ENCODE measurements at places on chromosomes 6 and 20. TPM values are rescaled to one million over a fixed set of nuclear protein-coding genes. Genes with fewer than 3 reads are reported as not detected.

- DNase-seq = no peak
These were observed 80.6 kb upstream of the PAK5 start for GRCh38 chr20:9919271-9920014.

GRCh38 chr20:18397030-18397429 lies 69.8 kb downstream of the DZANK1 start:
- no peak for DNase-seq

DNA sequence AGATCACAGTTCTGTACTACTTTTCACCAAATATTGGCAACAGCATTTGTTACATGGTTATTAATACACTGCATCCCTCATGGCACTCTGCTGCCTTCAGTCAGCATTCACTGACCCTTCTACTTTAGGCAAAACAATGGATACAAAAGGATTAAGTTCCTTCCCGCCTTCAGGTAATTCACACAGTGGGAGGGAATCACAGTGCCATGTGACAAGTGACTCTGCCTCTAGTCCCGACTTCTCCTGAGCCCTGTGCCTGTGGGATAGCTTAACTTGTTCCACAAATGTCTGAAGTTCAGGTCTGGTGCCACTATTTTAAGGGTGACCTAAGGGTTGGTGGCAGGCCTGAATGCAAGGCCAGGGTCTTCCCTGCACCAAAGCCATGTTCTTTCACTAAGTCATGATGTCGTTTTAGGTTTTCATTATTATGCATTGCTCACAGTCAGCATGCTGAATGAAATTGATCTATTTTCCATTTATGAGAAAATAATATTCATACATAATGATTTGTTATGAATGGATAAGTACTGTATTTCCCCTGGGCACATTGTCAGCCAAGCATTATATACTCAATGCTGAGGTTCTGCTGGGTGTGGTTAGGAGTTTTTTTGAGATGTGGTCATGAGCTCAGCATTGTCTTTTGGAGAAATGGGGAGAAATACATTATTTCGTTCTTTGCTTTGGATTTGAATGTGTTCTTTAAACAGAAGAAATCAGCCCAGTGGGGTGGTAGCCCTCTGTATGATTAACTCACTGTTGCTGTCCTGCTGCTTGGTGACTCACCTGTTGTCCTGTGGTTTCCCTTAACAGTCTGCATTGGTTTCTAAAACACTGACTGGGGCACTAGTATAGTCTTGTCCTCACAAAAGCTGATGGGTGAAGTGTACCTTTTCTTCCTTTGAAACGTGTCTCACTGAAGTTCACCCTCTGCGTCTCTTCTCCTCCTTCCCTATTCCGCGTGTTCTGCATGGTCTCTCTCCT lies 66.4 kb downstream of the AFDN start:
- DNase-seq = no peak

DNA sequence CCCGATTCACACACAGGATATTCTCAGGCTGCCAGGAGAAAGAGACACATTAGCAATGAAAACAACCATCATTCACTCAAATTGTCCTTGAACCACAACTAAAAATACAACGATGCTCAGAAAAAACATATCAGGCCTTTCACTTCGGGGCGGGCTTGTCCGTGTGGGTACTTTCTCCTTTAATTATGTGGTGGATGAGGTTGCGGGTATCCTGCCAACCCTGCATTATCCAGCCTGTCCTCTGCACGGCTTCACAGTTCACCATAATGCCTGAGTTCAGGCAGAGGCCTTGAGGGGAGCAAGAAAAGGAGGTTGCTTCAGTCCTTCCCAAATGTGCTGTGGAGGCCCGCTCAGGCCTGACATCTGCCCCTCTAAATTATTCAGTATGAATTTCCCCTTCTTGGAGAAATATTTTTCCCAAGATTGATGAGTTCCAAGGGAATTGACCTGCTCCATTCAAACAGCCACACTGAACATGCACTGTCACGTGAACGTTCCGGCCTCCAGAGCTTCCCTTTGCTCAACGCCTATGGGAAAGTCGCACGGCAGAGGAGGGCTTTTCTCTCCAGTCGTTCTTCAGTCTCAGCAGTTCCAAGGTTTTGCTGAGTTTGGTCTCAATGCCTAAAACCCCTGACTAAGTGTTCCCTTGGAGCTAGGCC lies 70.3 kb downstream of the MYLK4 start:
- no peak for DNase-seq

- DNase-seq = peak; percentile 68
These were observed 5.8 kb downstream of the DDR1 start for GRCh38 chr6:30889921-30890645.

GRCh38 chr6:111068109-111068865 lies 19.0 kb upstream of the SLC16A10 start:
- DNase-seq = no peak

DNA sequence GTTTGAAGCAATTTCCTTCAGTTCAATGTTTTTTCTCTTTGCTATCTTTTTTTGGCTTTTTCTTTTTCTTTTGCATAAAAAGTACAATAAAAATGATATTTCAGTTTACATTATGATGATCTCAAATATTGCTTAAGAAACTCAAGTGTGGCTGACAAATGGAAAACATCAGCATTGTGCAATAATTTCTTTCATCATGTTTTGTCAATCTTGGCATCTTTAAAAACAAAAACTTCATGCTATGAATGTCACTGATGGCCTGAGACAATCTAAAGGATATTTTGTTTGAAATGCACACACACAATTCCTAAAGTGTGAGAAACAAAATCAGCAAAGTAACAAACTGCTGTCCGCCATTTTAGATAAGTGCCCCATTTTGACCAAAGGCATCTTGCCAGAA lies 13.9 kb upstream of the MTCL3 start:
- DNase-seq = no peak

DNA sequence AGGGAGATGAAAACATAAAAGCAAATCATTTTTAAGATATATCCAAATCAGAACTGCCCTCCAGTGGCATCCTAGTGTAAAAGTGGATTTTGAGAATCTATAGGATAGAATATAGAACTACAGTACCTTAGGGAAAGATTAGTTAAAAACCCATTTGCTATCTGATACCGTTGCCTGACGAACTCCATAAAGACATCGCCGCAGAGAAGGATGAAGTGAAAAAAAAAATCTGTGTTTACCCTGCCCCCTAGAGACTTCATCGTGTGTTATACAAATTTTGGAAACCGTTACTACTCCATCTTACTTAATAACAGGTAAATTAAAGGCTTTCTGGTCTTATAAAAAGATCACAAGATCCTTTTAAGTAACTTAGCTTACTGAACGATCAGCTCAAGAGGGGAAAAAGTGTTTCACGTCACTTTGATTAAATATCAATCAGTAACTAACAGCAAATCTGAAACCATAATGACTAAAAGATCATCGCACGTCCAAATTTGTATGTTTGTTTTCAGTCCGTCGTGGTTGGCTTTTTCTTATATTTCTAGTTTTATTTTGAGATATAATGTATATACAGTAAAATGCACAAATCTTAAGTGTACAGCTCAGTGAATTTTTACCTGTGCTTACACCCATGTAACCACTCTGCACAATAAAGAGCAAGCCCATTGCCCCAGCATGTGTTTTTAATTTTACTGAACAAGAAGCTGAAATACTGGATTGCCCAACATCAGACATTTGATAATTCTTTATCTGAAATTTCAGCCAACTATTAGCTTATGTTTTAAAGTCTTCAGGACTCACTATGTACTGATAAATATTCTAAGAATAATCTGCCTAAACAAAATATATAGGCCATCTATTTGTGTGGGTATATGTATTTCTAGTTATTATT lies 881 bp upstream of the MCM3 start:
- no peak for DNase-seq

DNA sequence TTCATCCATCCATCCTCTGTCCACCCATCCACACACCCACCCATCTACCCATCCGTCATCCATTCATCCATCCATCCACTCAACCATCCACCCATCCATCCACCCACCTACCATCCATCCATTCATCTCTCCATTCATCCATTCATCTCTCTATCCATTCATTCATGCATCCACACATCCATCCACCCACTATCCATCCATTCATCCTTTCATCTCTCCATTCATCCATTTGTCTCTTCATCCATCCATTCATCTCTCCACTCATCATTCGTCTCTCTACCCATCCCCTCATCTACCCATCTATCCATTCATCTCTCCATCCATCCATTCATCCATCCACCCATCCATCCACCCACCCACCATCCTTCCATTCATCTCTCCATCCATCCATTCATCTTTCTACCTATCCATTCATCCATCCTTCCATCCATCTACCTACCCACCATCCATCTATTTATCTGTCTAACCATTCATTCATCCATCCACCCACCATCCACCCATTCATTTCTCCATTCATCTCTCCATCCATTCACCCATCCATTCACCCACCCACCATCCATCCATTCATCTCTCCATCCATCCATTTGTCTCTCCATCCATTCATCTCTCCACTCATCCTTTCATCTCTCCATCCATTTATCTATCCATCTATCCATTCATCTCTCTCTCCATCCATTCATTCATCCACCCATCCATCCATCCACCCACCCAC lies 275.4 kb downstream of the TAF4 start:
- DNase-seq = no peak

DNA sequence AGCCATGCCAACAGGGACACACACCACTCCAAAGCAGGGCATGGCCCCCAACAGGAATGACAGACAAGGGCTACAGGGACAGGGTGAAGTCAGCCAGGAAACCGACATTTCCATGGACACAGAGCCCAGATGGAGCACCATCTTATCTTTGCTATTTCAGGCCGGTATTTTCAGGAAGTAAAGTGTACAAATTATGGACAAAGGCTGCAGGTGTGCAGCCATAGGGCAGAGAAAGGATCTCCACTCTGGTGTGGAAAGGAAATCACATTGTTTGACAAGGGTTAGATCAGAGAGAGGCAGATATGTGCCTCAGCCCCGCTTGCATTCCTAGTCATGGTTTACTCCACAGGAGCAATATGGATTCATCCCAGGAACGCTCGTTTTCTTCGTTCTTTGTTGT lies 81.7 kb upstream of the SLC22A23 start:
- no peak for DNase-seq

DNA sequence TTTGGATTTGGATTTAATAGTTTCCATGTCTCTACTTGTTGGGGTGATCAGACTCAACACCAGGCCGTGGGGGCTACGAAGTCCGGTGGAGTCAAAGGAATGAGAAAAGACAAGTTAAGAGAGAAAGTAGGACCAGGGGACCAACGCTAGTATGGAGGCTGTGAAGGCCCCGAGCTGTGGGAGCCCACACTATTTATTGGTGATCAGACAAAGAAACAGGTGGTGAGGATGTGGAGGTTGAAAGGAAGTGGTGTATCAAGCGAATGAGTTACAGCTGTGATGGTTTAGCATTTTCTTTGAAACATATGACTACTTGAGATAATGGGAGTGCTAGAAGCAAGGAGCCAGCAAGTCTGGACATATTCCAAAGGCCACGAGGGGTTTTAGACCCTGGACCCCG lies 62.4 kb downstream of the AKAP7 start:
- no peak for DNase-seq

Gene SLC17A4
- total RNA-seq = not detected

Gene RPL7L1
- 107 TPM for total RNA-seq

Gene TP53RK
- total RNA-seq = 14.4 TPM

Gene ACTL10
- total RNA-seq = 3.4 TPM

Gene FRK
- 0.64 TPM for total RNA-seq

Gene SLC22A3
- 5.9 TPM for total RNA-seq

Data from breast epithelium (tissue), 4 donors.